ENCODE measurements at places on chromosomes 4 and X.

- DNase-seq: no peak
Observed at GRCh38 chr4:25527034-25527433, 128.6 kb upstream of the SLC34A2 start.

DNA sequence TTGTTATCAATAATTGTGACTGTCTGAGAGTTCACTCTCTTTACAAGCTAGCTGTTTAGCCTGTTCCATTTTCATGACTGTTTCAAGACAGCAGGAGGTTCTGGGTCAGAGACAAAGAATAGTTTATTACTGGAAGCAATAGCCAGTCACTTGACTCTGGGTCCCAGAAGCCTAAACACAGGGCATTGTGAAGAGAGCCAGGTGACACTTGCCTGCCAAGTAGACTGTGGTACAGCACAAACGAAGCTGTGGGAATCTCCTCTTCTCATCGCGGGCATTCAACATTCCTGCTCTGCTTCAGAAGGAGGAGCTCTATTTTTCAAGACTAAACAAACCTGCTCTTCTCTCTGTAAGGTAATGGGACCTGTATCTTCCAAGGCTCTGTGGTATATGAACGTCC, 485.1 kb downstream of the TRIML1 start:
- DNase-seq: no peak

DNA sequence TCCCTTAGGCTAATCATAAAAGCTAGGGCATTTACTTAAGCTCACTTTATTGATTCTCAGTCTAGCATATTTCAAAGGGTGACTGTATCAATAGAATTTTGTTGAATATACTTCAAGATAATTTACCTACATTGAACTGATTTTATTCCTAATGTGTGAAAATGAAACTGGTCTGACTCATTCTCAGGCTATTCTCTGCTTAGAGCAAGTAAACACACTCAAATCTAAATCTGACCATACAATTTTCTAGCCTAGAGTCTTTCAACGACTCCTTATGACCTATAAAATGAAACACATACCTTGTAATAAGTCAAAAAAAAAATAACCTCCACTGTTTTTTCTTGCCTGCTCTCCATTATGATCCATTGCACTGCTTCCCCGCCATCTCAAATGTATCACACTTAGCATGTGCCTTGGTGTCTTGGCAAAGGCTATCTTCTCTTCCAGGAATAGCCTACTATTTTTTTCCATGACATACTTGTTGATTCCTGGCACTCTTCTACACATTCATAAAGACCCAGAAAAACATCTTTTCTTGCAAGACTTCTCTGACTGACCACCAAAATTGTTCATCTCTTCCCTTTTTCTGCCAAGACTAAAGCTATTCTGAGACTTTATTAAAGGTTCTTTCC, 965.1 kb upstream of the HS3ST1 start:
- no peak for DNase-seq

GRCh38 chr4:18454349-18454748, 432.8 kb upstream of the LCORL start:
- DNase-seq: no peak

GRCh38 chr4:141659539-141659938, 23.2 kb downstream of the IL15 start:
- DNase-seq: no peak

GRCh38 chr4:127732623-127733328, 2.6 kb downstream of the SLC25A31 start:
- DNase-seq: no peak

DNA sequence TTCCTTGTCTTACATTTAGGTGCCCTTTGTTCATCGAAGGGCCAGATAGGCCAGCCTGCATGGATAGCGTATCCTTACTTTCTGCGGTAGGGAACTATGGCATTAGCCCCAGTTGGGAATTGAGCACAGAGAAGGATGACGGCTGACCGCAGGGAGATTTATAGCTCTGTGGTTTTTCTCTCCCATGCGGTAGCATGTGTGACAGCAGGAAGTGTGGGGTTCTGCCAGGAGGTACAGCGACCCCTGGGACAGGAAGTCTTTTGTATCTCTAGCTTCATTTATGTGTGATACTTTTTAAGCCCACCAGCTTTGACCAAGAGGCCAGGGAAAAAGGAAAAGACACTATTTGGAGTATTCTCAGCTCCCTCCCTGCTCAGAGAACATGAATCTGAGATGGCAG, 33.1 kb downstream of the GAB3 start:
- DNase-seq: peak; percentile 75

DNA sequence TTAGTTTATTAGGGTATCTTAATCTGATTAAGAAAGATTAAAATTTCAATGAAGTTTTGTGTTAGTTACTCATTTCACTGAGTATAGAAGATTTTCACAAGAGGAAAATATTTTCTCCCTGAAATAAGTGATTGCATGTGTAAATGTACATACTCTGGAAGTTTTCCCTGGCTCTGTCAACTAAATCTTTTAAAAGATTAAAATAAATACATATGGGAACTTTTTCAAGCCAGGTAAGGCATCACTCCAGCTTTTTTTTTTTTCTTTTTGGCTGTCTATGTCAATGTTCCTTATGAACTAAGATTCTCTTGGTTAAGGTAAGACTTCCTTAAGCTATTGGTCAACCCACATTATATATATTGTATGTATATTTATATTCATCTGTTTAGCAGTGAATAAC, 117.6 kb downstream of the CBR4 start:
- no peak for DNase-seq

GRCh38 chr4:62526671-62527070, 1326.5 kb downstream of the ADGRL3 start:
- no peak for DNase-seq

DNA sequence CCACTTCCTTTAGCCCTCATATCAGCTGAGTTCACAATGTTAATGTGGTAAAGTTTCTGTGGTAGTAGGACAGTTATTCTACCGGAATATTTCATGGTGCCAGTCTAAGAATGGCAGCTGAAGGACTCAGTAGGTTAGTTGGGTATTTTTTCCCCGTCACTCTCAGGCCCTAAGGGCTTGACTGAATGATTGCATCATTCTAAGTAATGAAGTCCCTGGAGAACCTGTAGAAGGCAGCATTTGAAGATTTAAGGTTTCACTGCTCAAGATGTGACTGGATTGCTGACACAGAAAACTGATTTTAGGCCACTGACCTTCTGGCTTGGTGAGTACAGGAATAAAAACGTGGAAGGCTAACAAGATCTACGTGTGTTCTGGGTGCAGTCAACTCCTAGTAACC, 657.3 kb downstream of the PCDH19 start:
- no peak for DNase-seq

GRCh38 chrX:36867143-36867542, 141.0 kb upstream of the FAM47C start:
- no peak for DNase-seq

DNA sequence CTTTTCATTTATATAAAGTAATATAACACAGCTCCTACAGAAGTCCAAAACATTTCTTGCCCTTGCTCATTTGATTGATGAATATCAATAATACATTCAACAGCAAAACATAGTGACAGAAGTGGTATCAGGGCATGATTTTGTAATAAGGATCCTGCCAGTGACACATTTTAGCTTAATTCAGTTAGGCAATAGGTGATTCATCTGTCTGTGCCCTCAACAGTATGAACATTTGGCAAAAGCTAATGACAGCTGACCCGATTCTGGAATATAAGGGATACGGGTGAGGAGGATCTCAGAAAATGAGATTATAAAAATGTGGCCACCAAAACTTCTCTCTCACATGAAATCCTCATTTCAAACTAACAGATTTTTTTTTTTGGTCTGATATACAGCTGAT, 294.0 kb downstream of the CAMK2D start:
- DNase-seq: no peak

GRCh38 chr4:61079427-61079826, 120.7 kb upstream of the ADGRL3 start:
- no peak for DNase-seq

- DNase-seq: no peak
Observed at GRCh38 chrX:21678048-21678612, 20.0 kb upstream of the KLHL34 start.

- no peak for DNase-seq
Observed at GRCh38 chr4:52836678-52837077, 25.4 kb upstream of the RASL11B start.

GRCh38 chr4:10348241-10348640, 109.0 kb downstream of the ZNF518B start:
- no peak for DNase-seq

- DNase-seq: no peak
Observed at GRCh38 chr4:81605271-81605670, 133.6 kb upstream of the RASGEF1B start.

All from NCI-H187 (cell line).